ENCODE measurements at places on chromosomes 1 and 21.

DNA sequence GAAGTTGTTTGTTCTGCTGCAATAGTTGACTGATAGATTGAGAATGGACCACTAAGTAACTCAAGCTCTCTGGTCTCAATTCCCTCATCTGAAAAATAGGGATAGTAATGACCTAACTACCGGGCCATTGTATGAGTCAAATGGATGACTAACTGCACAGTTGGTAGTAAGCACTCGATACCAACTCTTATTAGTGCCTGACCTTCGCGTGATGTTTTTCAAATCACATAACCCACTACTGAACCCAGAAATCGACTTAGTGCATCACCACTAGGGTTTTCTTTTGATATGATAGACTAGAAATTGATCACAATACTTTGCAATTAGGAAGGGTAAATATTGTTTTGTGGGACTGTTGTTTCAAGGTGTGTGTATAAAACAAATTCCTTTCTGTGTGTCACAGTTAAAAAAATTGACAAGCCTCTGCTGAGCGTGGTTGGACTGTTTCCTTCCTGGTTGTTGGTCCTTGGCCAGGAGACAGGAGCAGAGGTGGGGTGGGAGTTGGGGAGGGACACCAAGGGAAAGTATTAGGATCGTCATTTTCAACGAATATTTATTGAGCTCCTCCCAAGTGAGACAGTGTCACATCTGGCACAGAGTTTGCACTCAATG is 54.0 kb upstream of the LRP8 start:
- DNase-seq, result no peak

GRCh38 chr1:229819091-229819490 is 193.0 kb downstream of the URB2 start:
- DNase-seq, result no peak

DNA sequence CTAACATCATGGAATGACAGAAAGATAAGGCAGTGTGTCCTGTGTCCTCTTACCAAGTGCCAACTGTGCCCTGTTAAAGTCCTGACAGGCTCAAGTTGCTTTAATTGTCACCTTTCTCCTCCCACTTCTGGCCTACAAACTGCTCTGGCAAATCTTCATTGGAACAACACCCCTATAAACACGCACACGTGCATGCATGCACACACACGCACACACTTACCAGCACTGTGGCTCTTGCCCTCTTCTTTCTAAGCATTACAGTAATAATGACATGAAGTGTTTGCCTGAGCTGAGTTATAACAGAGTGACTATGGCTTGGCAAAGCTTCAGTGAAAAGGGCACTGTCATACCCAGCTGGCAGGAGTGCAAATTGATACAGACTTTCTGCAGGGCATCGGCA is 82.3 kb upstream of the SYT6 start:
- no peak for DNase-seq

- no peak for DNase-seq
Observed at GRCh38 chr1:221241157-221241556, 361.9 kb downstream of the HLX start.

DNA sequence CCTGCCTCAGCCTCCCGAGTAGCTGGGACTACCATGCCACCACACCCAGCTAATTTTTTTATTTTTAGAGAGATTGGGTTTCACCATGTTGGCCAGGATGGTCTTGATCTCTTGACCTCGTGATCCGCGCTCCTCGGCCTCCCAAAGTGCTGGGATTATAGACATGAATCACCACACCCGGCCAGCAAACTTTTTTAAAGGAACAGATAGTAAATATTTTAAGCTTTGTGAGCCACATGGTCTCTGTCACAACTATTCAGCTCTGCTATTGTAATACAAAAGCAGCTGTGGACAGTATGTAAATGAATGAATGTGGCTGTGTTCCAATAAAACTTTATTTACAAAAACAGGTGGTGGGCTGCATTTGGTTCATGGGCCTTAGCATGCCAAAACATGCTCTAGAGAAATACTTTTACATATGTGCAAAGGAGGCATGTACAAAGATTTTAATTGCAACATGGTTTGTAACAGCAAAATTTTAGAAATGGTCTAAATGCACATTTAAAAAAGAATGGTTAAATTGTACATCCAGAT is 47.0 kb downstream of the CDCP2 start:
- no peak for DNase-seq

GRCh38 chr1:165403835-165404482 is 41.0 kb downstream of the RXRG start:
- no peak for DNase-seq

GRCh38 chr1:213976665-213977485 is 10.9 kb upstream of the PROX1 start:
- no peak for DNase-seq

- DNase-seq, result no peak
Observed at GRCh38 chr1:192171123-192171522, 12.9 kb downstream of the RGS18 start.

- no peak for DNase-seq
Observed at GRCh38 chr1:231869364-231869763, 242.8 kb downstream of the DISC1 start.

GRCh38 chr21:31509194-31510017 is 150.1 kb upstream of the SOD1 start:
- DNase-seq, result no peak

DNA sequence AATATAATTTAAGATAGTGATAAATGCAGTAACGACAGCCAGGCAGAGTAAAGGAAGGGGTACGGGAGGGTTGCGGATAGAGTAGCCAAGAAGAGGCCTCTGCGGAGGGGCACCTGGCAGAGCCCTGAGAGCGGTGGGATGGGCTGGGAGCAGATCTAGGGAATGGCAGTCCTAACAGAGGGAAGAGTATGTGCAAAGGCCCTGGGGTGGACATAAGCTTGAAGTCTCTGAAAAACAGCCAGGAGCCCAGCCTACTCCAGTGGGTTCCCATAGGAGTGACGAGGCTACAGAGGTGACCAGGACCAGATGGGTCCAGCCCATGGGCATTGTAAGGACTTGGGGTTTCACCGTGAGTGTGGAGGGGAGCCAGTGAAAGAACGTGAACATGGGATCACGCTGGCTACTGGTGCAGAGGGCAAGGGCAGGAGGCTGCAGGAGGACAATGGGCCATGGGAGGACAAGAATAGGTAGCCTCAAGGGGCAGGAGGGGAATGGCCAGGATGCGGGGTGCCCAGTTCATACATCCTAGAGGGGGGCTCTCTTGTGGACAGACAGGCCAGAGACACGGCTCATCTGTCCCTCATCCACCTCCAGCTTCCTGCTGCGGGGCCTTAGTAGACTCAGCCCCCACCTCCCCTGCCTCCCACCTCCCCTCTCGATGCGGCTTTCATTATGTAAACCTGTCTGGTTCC is 185.7 kb upstream of the VAMP3 start:
- no peak for DNase-seq

GRCh38 chr1:43619996-43620920 is 29.7 kb upstream of the KDM4A start:
- no peak for DNase-seq

GRCh38 chr1:18279351-18280074 is 171.9 kb downstream of the IGSF21 start:
- no peak for DNase-seq

GRCh38 chr21:45631540-45631939 is 12.0 kb upstream of the PCBP3 start:
- no peak for DNase-seq

DNA sequence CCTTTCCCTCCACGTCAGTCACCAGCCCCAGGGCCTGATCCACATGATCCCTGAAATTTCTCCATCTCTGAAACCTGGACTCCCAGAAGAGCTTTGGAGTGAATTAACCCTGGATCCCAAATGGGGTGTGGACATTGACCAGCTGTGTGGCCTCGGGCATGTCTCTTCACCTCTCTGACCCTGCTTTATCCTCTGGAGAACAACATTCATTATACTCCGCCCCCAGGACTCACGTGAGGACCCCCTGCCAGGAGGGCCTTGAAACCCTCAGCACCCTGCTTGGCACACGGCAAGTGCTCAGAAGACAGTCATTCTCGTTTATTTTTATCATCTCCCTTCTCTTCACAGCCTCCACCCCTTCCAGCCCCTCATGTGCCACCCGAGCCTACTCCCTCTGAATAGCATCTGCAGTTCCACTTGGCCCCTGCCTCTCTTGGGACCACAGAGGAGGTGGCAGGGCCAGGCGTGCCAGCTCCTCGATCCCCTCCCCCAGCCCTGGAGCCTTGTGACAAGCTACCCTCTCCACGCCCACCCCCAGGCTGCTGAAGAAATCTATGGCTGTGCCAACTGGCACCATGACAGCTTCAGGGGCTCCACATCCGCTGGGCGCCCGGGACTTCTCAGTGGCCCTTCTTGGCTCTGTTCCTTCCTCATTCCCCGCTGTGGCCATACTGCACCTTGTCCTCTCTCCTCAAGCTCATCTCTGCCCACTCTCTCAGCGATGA is 18.0 kb downstream of the ADGRB2 start:
- no peak for DNase-seq

DNA sequence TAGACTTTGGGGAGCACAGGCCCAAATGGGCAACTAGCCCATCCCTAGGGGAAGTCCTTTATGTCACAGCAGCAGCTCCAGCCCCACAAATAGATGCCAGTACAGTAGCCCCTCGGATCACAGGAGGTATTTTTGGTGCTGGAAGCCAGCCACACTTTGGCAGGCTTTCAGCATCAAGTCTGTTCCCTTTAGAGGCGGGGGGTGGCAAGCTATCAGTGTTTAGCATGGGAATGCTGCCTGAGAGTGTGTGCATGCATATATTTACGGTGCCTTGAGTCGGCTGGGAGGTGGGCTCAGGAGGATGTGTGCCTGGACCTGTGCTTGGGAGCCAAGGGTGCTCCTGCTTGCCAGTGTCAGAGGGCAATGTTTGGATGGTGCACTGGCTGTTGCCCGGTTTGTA is 3.5 kb upstream of the PLXNA2 start:
- no peak for DNase-seq

DNA sequence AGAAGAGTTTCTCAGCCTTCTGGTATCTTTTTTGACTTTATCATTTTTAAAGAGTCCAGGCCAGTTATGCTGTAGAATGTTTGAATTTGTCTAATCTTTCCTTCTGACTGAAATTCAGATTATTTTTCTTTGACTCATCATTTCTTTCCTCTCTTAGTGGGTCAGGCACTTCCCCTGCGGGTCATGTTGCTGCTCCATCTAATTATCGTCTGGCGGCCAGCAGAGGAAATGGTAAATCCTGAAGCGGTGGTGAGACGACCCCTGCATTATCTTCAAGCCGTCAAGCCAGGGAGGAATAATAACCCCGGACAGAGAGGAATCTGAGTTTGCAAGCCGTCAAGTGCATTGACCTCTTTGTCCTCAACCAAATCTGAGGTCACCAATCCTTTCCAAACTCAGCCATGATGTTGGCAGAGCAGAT is 102.1 kb downstream of the ADSS2 start:
- DNase-seq, result no peak

DNA sequence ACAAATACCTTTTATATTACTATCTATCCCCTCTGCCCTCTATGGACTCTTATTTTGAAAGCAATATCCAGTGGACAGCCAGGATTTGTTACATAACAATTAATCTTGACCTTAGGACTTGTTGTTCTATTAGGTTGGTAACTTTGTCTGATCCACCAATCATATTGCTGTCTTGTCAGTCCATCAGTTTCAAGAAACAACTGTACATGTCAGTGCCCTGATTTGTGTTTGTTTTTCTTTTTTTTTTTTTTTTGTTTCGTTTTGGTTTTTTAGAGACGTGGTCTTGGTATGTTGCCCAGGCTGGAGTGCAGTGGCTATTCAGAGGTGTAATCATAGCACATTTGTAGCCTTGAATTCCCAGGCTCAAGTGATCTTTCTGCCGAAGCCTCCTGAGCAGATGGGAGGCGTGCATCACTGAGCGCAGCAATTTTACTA is 1.5 kb upstream of the SCP2 start:
- no peak for DNase-seq

- DNase-seq, result no peak
Observed at GRCh38 chr1:181317261-181317930, 165.9 kb upstream of the CACNA1E start.

DNA sequence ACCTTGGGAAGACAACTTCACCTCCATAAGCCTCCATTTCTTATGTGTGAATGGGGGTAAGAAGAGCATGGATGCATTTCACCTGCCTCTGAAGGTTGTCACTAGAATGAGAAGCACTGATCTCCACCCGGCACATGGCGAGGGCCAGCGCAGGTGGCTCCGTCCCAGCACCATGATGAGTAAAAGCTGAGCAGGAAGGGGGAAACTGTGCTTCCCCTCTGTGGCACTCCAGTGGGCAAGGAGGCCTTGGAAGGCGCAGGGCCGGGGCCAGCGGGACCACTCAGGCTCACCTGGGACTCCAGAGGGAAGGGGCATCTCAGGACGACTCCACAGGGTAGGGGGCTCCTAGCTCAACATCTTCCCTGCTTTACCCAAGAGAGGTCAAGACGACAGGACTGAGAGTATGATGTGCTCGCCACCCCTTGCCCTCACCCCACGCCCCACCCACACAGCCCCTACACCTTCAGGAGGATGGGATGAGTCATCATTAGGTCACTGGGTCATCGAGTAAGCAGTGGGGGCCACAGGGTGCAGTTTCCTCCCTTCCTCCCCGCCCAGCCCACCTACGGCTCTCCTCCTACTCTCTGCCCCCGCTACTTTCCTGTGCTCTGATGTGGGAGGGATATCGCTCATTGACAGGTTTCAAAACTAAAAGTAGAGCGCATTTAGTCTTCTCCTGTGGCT is 112.1 kb downstream of the HIVEP3 start:
- DNase-seq, result peak; percentile 92

GRCh38 chr1:116855773-116856201 is 53.9 kb upstream of the PTGFRN start:
- no peak for DNase-seq

- no peak for DNase-seq
Observed at GRCh38 chr1:183163316-183163715, 22.7 kb upstream of the LAMC2 start.

GRCh38 chr1:87325982-87326738 is 2.5 kb upstream of the LMO4 start:
- DNase-seq, result peak; percentile 14

DNA sequence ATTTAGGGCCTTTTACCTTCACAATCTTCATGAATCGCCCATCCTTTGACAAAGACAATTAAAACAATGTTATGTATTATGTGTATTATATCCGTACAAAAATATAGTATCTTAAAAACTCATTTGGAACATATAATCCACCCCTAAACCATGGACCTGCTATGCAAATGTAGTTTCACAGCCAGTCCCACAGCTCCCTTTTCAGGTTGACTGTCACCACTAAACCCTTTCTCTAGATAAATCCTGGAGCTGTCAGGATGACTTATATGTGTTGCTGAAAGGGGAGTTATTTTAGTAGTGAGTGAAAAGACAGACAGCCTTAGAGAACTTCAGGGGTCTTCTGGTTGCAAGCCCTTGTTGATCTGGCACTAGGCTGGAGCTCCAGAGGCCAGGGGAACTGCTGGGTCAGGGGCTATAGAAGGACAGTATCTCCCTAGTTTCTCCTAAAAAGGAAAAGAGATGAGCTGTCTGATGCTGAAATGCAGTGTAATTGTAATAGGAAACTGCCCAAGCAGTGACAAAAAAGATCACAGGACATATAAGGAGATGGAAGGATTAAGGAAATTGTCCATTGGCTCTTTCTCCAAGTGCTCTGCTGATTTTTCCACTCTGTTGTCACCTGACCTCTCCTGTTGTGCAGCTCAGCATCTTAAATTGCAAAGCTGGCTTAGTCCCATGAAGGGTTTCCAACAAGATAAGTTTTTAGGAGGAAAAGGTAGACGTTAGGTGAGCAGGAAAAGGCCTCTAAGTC is 127.7 kb downstream of the S1PR1 start:
- DNase-seq, result no peak

Measured in NK-92 treated with Interleukin-12 subunit alpha and Interleukin-12 subunit beta, amount 100 ng/mL, for 24 hours (cell line).